NCI-H2227 treated with DMSO at 0.1 percent for 48 hours (cell line): ENCODE measurements at places on chromosomes 3 and 15.
A peak's percentile ranks its signal among the peaks of the same experiment; 100 is the strongest.

DNA sequence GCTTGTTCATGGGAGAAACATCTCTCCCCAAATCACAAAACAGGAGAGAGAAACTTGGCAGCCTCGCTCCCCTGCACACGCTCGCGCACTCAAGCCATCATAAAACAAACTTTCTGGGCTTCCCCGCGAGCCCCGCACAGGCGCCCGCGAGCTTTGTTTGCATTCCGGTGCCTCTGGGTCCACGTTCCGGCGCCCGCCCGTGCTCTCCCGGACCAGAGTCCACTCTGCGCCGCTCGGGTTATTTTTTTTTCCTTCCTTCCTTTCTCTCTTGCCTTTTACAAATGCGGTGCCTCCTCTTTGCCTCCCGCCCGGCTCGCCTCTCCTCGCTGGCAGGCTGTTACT lies 363 bp downstream of the MAGI1 start:
- DNase-seq = no peak

DNA sequence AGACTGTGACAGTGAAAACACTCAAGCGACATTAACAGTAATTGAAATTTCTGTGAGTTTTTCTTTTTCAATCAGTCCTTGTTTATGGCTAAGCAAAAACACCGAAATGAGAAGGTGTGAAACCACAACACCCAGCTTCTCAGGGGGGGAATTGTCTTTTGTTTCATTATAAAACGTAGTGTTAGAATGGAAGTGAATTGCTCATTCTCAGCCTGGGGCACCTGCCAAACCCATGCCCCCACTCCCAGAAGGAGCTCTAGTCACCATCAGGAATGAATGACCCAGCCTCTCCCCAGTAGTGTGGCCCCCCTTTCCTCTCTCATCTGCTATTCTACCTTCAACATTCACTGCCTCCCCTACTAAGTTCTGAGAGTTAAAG lies 185.8 kb upstream of the CFAP20DC start:
- DNase-seq = no peak

DNA sequence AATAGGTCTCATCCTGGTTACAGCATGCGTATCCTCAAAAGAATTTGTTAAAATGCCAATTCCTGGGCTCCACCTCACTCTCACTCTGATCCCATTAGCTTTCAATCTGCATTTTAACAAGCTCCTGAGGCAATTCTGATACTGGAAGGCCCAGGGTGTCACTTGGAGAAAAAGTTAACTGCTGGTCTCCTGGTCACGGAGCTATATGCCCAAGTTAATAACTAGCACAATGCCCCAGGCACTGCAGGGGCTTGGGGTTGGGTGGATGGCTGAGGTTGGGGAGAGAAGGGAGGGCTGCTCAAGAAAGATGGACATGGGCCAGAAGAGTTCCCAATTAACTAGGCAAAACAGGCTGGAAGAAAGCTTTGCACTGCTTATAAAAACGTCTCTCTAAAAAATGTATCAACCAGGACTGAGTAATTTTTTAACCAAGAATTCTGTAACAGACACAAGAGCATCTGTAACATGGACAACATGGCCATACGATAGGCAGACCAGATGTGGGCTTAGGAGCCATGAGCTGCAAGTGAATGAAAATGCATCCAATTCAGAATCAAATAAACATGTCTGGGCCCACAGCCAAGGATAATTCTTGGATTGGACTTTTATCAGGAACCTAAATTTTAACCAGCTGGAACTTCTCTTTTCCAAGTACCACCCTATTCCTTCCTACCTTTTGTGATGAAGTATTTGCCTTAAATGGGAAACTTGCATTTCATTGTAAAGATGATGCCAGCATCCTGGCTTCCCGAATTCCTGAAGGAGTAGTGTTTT lies 4.2 kb downstream of the IL17RD start:
- no peak for DNase-seq

GRCh38 chr15:45199136-45199810 lies 11.5 kb upstream of the SHF start:
- DNase-seq = no peak

DNA sequence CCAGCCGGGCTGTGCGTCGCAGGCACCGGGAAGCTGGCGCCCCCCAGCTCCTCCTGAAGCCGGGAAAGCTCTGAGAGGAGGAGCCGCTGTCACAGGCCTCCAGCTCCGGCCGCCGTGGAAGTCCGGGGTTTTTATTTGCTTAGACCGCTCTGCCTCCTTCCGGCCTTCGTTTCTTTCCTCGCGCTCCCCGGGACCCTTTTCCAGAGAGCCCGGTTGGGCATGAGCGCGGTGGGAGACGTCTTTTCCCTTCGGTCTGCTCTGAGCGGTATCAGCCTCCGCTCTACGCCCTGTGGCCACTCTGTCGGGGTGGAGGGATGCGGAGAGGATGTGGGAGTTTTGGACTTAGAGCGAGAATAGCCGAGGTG lies 559 bp downstream of the SENP5 start:
- no peak for DNase-seq

DNA sequence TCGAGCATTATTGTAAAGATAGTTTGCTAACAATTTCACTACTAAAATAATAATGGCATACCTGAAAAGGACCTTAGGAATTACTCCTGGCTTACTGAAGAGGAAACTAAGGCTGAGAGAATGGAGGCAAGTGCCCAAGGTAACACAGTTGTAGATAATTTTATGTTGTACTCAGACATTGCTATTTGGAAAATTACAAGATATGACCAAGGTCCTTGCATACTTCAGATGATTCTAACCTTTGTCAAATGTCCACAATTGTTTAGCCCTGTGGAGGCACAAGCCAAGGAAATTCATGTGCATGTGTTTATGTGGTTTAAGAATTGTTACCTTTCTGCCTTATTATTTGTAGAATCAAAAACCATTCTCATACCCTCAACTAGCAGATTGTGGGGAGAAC lies 105.7 kb downstream of the TUSC7 start:
- DNase-seq = no peak

DNA sequence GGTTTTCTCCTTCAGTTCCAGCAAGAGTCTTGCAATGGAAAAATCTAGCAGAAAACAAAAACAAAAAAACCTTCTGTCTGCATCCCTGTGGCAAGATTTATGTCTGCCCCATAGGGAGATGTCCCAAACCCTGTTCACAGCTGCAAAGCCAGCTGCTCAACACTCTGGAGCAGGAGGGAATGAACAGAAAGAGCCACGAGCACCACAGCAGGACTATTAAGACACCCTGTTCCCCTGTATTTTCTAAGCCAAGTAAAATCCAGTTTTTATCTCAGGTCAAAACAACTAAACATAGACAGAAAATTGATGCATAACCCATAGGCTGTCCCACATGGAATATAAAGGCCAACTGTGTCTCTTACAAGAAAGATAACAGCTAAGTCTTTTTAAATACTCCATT lies 357.9 kb downstream of the LSAMP start:
- DNase-seq = no peak

DNA sequence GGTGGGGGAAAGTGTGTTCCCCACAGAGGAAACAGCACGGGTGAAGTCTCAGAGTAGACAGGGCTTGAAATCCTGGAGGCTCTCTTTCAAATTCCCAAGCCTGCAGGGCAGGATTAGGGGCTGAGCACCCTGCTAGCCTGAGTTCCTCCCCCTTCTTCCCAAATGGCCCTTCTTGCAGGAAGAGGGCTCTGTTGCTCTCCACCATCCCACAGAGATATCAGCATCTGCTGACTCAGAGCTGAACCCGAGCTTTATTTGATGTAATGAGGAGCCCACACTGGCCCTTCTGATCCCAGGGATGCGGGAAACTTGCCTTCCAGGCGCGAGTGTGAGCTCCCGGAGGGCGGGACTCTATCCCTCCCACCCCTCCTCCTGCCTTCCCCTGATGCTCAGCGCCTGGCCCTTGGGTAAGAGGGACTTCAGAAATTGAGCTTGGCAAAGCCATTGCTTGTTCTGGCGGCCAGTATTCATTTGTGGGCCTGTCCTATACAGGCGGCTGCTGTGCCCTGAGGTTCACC lies 1.4 kb upstream of the STRA6 start:
- DNase-seq = peak; percentile 65

- DNase-seq = no peak
These were observed 58.8 kb downstream of the SLCO3A1 start for GRCh38 chr15:91912336-91912735.

DNA sequence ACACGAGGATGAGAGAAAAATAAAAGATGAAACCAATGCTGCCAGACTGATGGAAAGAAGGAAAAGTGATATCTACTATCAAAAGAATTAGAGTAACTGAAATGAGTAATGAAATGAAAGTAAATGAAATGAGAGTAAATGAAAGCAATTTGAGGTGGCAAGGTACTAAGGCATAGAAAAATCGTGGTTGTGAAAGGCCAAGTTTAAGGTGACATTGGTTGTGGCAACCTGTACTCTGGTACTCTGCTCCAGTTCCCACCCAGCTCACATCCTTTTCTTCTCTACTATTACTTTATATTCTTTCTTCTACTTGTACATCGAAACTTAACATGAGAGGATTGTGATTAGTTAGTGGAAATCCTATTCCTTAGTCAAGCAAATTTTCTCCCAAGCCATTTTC lies 10.1 kb downstream of the RFX7 start:
- DNase-seq = no peak

DNA sequence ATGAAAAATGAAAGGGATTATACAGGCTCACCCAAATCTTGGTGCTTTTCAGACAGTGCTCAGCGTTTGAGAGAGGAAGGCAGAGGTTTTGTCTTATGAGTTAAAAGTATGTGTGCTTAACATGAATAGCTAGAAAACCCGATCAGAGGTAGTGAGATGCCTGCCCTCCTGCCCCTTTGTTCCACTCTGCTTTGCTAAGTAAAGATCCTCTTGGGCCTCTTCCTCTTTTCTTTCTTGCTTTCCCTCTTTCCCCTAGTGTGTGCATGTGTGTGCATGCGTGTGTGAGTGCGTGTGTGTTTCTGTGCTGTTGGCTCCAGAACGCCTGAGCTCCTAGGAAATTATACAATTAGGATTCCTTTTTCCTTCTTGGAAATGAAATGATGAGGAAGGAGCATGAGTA lies 261.3 kb upstream of the NR2E3 start:
- peak; percentile 16 for DNase-seq

DNA sequence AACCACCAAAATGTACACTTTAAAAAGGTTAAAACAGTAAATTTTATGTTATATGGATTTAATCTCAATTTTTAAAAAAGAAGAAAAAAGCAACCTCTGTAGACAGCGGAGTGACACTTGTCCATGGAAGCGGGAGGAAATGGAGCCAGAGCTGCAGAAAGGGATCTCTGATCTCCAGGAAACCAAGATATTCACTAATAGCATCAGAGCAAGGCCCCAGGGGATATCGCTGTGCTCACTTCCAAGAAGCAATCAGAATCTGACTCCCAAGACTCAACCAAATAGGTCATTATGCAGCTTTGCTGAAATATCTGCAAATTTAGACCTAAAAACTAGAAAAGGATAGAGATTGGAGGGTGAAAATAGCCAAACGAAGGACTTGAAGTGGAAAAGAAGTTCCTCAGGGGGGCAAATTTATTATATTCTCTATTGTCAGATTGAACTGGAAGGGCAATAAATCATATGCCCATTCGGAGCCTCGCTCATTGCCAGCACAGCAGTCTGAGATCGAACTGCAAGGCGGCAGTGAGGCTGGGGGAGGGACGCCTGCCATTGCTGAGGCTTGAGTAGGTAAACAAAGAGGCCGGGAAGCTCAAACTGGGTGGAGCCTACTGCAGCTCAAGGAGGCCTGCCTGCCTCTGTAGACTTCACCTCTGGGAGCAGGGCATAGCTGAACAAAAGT lies 62.0 kb upstream of the ATP2C1 start:
- no peak for DNase-seq

DNA sequence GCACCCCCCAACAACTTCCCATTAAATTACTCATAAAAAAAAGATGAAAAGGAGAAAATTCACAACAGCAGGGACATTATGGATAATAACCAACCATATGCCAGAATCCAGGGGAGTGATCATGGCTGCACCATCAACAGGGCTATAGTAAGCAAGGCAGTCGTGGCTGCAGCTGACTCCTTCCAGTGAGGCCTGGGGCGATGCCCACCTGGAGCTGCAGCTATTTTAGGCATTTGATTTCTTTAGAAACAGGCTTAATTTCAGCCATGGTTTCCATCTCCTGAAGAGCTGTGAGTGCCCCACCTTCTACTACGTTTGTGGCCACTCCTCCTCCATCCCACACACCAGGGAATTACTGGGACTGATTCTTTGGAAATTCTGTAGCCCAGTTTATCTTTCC lies 84.0 kb downstream of the MINAR1 start:
- no peak for DNase-seq

DNA sequence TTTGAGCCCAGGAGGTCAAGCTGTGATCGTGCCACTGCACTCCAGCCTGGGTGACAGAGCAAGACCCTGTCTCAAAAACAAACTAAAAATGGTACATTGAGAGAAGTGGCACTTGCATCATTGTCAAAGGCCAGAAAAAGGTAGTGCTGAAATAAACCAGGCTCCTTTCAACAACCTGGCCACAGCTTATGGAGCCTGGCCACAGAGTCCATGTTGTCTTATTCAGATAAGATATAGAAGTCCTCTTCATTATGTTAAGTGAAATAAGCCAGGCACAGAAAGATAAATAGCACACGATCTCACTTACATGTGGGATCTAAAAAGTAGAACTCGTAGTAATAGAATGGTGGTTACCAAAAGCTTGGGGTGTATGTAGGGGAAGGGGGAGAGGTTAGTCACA lies 34.8 kb downstream of the EMC4 start:
- no peak for DNase-seq

DNA sequence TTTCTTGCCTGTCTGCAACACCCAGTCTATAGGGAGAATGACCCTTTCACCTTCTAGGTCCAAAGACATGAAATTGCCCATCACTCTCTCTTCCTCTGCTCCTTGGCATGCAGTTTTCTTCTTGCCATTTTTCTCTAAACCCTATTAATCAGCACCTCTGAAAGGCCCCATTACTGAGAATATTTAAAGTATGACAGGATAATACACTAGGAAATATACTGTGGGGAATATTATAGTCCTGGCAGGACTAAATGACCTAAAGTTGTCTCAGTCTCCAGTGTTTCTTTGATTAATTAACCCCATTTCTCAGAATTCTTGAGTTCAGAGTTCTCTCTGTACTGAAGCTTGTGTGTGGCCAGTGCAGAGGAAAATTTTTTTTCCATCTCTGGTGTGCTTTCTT lies 730.7 kb downstream of the AGBL1 start:
- no peak for DNase-seq

DNA sequence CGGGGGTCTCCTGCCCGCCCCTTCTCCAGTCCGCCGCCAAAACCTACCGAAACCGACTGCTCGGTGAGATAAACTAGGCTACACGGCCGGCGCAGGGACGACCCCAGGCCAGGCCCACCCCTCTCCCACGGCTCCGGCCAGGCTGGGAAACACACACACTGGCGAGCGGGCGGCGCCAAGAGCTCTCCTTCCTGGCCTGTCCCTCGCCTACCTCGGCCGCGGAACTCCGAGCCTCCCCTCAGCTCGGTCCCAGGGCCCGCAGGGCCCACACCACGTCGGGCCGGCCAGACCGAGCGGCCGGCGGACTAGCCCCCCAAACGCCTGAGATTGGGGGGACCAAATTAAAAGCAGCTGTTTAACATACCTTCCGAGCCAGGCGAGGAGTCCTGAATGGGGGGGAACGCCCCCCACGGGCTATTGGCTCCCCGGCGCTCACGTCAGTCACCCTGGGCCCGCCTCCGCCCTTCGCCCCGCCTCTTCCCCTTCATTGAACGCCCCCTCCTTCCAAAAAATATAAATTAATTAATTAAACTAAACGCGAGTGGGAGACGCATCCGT lies 4.0 kb upstream of the SIN3A start:
- DNase-seq = peak; percentile 76
